ENCODE measurements at places on chromosomes 3 and 15. TPM values are rescaled to one million over a fixed set of nuclear protein-coding genes. Genes with fewer than 3 reads are reported as not detected.
A peak's percentile ranks its signal among the peaks of the same experiment; 100 is the strongest.

- no peak for DNase-seq
These were observed 9.8 kb upstream of the LRRC34 start for GRCh38 chr3:169822540-169822939.

- peak; percentile 91 for DNase-seq
These were observed 87.3 kb downstream of the SMAD6 start for GRCh38 chr15:66789029-66790025.

RTP3 gene
- not detected for total RNA-seq

- DNase-seq = peak; percentile 62
These were observed 63.8 kb upstream of the ACP3 start for GRCh38 chr3:132253262-132253878.

- DNase-seq = no peak
These were observed 118.5 kb upstream of the SLC25A36 start for GRCh38 chr3:140823106-140823505.

DNA sequence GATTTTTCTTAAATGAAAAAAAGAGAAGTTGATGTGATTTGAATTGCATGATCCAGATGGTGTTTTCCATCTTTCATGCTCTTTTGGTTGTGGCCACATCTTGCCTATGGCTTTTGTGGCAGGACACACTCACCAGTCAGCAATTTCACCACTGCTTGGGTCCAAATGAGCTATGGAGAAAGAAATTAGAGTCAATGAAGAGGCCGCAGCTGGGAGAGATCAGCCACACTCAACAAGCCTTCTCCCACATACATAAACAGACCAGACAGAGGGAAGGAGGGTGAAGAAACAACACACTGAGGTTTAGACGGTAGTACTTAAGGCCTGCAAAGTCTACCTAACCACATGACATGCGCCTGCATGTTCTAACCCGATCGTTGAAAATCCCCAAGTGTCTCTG lies 110.7 kb upstream of the CDIN1 start:
- DNase-seq = peak; percentile 62

BNIP2 gene
- 161 TPM for total RNA-seq

- peak; percentile 18 for DNase-seq
These were observed 1.1 kb downstream of the SSR3 start for GRCh38 chr3:156553705-156554356.

DNA sequence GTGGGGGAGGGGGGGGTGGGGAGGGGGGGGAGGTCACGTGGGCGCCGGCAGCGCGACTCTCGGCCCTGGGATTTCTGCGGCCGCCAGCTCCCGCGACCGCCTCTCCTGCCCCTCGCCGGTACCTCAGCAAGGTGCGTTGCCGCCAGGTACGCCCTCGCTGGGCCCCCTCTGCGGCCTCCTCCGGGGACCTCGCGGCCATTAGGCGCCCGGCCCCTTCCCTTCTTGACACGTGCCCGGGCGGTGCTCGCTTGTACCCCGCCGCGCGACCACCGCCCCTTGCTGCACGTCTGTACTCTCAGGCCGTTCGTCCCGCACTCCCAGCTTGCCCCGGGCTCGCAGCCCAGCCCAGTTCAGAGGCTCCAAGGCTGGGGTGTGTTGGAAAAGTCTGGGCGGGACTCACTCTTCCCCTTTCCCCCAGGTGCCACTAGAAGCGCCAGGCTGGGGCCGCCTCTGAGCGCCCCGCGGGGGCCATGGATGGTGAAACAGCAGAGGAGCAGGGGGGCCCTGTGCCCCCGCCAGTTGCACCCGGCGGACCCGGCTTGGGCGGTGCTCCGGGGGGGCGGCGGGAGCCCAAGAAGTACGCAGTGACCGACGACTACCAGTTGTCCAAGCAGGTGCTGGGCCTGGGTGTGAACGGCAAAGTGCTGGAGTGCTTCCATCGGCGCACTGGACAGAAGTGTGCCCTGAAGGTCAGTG lies at the start of gene MAPKAPK3:
MAPKAPK3 (plus strand) TSS at position 56 of the 696 bp plus-strand sequence; CDS start at position 471, 415 bp downstream.
- peak; percentile 93 for DNase-seq

GRCh38 chr15:66220601-66221000 lies 32.9 kb downstream of the MEGF11 start:
- no peak for DNase-seq

DNA sequence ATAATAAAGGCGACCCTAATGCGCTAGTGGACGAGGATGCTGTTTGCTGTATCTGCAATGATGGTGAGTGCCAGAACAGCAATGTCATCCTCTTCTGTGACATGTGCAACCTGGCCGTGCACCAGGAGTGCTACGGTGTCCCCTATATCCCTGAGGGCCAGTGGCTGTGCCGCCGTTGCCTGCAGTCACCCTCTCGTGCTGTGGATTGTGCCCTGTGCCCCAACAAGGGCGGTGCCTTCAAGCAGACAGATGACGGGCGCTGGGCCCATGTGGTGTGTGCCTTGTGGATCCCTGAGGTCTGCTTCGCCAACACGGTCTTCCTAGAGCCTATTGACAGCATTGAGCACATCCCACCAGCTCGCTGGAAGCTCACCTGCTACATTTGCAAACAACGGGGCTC lies 7.6 kb downstream of the BRPF1 start:
- DNase-seq = peak; percentile 18

TRIM69 gene
- 14.7 TPM for total RNA-seq

SERPINI2 gene
- total RNA-seq = not detected

DNA sequence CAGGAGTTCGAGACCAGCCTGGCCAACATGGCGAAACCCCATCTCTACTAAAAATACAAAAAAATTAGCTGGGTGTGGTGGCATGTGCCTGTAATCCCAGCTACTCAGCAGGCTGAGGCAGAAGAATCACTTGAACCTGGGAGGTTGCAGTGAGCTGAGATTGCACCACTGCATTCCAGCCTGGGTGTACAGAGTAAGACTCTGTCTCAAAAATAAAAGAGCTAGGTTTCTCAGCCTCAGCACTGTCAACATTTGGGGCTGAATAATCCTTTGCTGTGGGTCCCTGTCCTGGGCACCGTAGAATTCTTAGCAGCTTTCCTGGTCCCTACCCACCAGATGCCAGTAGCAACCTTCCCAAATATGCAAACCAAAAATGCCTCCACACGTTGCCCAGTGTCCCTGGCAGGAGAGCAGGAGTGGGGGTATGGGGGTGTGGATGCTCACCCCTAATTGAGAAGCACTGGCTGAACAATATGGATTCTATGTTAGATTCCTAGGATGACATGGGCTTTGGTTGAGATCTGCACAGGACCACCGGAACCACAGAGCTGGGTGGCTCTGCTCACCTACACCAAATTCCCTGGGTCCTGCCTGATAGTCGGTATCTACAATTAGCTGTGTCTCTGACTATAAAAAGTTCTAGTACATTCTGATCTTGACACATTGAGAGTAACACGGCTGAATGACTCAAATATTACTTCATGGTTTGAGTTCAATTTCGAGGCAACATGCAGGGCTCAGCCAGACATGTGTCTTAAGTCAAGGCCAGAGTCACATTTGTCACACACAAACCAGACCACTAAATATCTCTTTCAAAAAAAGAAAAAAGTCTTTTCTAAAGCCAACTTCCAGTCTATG lies 577.0 kb upstream of the MDFIC2 start:
- DNase-seq = no peak

- DNase-seq = peak; percentile 42
These were observed 4.2 kb downstream of the UBXN7 start for GRCh38 chr3:196428041-196428440.

CHL1 gene
- total RNA-seq = 3.6 TPM

APOD gene
- 1.4 TPM for total RNA-seq

COX5A gene
- total RNA-seq = 38.9 TPM

DNA sequence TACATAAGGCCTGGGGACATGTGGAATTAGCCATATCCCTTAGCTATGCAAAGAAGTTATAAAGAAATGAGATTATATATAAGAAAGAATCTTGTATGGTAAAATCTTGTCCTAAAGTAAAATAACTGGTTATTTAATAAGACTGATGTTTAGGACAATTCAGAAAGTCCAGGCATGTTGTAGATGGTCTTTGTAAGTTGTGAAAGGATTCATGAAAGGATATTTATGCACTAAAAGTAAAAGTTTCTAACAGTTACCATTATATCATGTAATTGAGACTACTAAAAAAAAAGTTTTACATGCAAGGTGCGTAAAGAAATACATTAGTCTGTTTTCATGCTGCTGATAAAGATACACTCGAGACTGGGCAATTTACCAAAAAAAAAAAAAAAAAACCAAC lies 146.3 kb downstream of the FMN1 start:
- DNase-seq = no peak

DNA sequence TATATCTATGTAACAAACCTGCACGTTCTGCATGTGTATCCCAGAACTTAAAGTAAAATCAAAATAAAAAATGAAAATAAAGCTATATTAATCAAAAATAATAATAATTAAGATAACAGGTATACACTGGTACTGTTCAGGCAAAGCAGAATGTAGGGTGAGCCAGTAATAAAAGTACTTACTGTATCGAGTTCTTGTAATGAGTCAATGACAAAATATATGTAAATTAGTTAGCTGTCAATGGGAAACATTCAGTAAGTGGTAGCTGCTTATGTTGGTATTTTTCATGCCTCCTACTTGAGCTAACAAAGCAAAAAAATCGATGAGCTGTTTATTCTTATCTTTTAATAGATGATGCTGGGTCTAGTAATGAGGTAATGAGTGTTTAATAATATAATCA lies 93.2 kb downstream of the GBE1 start:
- no peak for DNase-seq

ANKUB1 gene
- not detected for total RNA-seq

- no peak for DNase-seq
These were observed 1282.9 kb downstream of the ROBO2 start for GRCh38 chr3:78322780-78323179.

NRROS gene
- total RNA-seq = 0.72 TPM

GPR15 gene
- total RNA-seq = not detected

TUSC7 gene
- total RNA-seq = not detected

CADPS gene
- 3.2 TPM for total RNA-seq

- no peak for DNase-seq
These were observed 87.2 kb downstream of the SLCO3A1 start for GRCh38 chr15:91940496-91941381.

ECE2 gene
- total RNA-seq = not detected

DNA sequence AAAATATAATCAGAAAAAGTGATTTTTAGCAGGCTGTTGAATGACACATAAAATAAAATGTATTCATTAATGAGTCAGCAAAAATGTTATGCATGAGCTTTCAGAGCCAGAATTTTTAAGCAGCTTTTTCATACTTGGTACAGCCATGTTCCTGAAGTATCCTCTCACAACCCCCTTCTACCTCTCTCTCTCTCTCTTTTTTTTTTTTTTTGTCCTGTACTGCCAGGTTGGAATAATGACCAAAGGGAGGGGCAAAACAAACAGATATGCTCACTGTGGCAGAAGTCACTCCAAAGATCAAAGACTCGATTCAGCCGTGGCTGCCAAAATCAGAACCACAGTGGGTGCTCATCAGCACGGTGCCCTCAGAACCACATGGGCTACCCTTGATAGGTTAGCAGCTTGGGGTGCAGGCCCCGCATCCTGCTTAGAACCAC lies 383.0 kb downstream of the ZBTB20 start:
- no peak for DNase-seq

DLEC1 gene
- total RNA-seq = 0.29 TPM

PPP2R3A gene
- total RNA-seq = 23.9 TPM

- no peak for DNase-seq
These were observed 61.2 kb downstream of the LYSMD4 start for GRCh38 chr15:99671926-99672635.

GOLGA8Q gene
- 0.36 TPM for total RNA-seq

CAMK1 gene
- total RNA-seq = 25.9 TPM

- DNase-seq = no peak
These were observed 195.0 kb downstream of the RBMS3 start for GRCh38 chr3:29475854-29476253.

DNA sequence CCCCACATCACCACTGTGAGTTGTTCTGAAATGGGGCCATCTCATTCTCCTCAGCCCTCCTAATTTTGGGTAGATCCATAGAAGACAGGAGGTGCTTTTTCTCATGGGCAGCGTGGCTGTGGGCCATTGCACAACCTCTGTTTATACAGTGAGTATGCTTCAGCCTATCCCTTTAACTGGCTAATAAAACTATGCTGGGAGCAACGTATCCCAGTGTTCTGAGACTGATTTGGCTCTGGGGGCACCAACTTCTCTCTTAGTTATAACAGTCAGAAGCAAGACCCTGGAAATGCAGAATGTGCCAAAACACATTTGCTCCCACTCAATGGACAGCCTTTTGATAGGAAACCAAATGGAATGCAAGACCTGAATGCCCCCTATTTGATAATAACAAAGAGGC lies 97.1 kb upstream of the ICE2 start:
- peak; percentile 64 for DNase-seq

- DNase-seq = no peak
These were observed 26.0 kb upstream of the MCTP2 start for GRCh38 chr15:94205366-94205765.

DNA sequence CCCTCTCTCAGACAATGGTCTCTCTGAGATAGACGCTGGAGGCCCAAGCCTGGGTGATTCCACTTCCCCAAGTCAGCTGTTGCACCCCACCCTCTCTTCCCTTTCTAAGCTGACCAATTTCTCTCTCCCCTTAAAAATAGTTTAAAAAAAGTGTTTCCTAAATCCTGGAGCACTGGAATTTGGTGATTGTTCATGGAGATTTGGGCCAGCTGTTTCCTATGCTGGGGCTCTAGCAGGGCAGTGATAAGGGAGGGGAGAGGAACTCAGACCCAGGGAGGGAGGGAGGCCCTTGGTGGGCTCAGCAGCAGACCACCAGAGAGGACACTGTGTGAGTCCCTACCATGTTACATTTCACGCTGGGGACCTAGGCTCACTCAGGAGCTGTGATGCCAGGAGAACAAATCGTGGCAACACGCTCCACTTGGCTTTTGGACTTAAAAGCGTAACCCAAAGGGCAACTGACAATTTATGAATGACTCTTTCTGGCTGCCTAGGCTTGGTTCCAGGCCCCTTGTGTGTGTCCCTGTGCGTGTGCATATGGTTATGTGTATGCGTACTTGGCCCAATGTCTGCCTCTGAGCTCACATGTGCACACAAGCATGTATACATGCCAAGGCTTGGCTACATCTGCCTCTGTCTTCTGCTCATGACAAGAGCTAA lies 59.8 kb upstream of the INSYN1 start:
- no peak for DNase-seq

GRCh38 chr15:72851586-72851985 lies 68.0 kb upstream of the ADPGK start:
- no peak for DNase-seq

- no peak for DNase-seq
These were observed 159.2 kb downstream of the CNTN6 start for GRCh38 chr3:1252061-1252430.

Measured in osteoblast (primary cell).